NCI-H2227 treated with DMSO at 0.1 percent for 48 hours (cell line): ENCODE measurements at places on chromosomes 1 and 21.

DNA sequence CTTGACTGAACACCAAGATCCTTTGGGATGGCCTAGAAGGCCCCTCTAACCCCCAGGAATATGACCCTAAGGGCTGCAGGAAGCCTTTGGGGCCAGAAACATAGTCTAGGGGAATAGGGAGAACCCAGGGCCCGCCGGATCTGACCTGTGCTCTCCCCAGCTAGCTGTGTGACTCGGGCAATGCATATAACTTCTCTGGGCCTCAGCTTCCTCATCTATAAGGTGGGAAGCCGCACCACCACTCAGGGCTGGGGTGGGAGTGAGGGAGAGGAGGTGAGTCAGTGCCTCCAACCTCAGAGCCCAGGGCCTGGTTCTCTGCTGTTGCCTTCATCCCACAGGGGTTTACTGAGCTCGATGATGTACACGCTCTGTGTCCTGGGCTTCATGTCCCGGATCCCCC, 434.4 kb downstream of the PTPRU start:
- DNase-seq: no peak

- no peak for DNase-seq
Observed at GRCh38 chr21:36297406-36297937, 22.5 kb upstream of the MORC3 start.

GRCh38 chr21:36211660-36212512, 55.3 kb downstream of the DOP1B start:
- no peak for DNase-seq

DNA sequence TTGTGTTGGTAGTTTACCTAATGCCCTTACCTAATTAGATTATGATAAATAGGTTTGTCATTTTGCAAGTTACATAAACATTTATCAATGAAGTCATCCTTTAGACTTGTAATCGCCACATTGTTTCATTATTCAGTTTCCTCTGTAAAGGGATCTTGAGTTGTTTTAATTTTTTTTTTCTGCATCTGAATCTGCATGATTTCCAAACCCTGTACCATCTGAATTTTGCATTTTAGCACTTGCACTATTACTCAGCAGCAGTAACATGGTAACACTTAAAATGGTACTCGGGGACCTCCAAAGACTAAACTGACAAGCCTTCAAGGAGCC, 12.4 kb downstream of the TARDBP start:
- DNase-seq: no peak
